ENCODE measurements at places on chromosomes 2 and 18.

DNA sequence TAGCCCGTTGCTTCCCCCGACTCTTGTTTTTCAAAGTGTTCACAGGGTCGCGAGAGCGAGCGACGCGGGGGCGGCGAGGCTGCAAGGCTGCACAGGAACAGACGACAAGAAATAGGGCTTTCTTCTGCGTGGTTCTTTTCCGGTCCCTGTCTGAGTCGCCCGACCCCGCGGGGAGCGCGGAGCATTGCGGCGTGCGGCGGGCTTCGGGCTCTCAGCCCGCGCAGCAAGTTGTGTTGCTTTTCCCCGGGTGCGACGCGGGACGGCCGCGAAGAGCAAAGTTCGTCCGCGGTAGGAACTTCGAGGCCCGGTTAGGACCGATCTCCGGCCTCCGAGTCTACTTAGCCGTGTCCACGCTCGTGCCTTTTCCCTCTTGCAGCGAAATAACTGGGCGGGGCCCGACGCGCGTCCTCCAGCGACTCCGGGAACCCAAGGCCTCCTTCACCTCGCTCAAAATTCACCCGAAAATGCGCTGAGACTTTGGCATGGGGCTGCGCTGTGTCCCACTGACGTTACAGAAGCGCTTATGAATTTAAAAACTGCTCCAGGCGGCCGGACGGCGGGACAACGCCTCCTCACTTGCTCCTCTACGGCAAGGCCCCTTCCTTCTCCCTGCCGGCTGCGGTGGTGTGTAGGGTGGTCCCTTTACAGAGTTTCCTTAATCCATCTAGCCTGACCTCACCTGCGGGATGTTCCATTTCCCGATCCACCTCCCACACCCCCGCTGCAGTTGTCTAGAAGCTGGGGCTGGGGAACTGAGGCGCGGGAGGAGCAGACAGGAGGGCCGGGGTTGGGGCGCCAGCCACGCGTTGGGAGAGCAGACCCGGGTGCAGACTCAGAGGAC is 1.5 kb upstream of the BCL2L11 start:
- DNase-seq, result peak; percentile 9

DNA sequence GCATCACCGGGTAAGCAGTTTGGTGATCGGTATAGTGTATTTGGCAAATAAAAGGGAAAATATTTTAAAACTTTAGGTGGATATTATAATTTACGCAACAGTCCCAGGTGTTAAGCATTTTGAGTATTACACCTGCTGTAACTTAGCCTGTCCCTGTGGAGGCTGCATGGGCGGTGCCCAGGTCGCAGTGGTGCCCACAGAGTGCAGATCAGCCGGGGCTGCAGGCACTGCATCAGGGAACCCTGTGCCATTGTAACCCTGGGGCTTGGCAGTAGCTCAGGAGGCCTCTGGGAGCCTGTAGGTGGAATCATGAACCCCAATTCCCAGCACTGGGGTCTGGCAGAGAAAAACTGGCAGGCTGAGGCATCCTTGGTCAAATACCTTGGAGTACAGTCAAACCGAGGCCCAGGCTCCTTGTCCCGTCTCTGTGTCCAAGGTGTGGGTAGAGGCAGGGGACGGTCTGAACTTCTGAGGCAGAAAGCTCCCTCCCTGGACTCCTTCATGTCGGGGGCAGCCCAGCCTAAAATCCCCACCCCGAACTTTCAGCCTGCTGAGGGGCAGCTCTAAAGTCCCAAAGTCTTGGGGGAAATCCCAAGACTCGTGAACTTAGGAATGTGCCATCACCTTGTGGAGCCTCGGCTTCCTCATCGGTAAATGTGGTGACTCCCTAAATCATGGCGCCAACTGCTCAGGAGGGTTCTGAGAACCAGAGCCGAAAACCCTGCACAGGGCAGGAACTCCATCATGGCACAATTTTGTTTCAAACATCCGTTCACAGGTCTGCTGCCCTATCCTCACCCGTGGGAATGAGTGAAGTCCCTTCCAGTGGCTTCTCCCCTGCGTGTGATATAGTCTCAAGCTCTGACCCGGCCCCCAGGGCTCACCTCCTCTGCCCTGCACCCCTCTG is 85.7 kb downstream of the INHBB start:
- DNase-seq, result no peak

DNA sequence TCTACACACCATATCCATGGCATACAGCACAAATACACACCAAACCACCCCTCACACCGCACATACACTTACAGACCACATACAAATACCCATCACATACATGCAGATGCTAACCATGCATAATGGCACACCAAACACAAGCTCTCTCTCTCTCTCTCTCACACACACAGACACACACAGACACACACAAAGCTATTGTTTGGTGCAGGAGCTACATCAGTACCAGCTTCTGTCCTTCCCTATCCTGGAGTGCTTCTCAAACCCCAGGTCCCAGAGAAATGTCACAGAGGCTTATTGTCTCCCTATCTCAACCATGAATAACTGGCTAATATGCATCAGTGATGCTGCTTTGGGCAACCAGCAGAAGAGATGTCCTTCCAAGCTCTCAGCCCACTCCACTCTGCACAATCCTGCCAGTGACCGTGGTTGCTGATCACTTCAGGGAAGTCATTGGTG is 36.5 kb upstream of the ST3GAL5 start:
- no peak for DNase-seq

GRCh38 chr18:56986829-56987228 is 160.1 kb upstream of the BOD1L2 start:
- no peak for DNase-seq

- no peak for DNase-seq
Measured at GRCh38 chr2:200148366-200148765, 158.1 kb upstream of the SPATS2L start.

DNA sequence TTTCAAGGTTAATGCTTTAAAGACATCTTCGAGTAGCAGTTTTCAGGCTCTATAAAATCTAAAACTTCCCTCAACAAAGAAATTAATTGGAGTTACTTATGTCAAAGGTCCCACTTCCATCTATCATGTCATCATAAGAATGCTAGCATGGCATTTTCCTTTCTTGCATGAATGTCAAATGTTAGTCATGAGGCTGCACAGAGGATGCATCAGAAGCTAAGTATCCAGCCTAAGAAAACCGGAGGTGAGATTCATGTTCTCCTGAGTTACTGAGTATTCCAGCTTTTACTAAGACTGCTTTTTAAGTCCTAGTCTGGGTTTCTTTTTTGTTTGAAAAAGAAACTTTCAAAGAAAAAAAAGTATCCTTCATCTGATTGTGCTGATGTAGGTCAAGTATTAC is 130.6 kb upstream of the CDH19 start:
- no peak for DNase-seq

DNA sequence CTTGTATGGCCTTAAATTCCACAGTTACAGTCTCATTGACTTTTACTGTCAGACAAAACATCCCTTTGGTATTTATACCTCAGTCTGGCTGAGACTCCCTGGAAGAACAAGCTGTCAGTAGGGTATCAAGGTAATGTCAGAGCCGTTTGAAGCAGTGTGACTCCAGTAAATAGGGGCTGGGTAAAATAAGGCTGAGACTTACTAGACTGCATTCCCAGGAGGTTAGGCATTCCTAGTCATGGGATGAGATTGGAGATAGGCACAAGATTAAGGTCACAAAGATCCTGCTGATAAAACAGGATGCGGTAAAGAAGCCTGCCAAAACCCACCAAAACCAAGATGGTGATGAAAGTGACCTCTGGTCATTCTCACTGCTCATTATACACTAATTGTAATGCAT is 219.5 kb upstream of the SKOR2 start:
- DNase-seq, result no peak

- no peak for DNase-seq
Measured at GRCh38 chr18:62338446-62339105, 13.5 kb downstream of the TNFRSF11A start.

GRCh38 chr2:177501186-177501585 is 108.6 kb downstream of the AGPS start:
- no peak for DNase-seq

DNA sequence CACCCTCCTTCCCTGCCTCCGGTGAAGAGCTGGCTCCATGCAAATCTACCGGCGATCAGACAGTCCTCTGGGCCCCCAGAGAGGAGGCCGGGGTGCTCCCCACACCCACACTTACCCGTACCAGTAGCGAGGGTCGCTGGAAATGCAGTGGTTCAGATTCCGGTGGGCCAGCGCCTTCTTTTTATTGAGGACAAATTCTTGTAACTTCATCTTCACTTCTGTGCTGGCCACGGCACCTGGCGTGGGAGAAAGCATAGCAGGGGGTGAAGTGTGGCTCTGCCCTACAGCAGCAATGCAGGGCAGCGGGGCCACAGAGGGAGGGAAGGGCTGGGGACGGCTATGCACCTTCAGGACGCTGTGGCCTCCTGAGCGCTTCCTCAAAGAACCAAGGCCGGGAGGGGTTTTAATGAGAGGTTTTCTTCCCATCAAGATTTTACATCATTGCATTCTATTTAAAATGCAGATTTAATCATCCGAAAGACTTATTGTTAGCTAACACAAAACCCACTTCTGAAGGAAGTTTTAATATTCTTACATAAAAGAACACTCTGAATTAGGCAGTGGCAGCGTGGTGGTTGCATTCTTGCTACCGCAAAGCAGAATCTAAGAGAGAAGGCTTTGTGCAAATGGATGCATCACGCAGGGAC is 237.0 kb downstream of the HDAC4 start:
- no peak for DNase-seq

DNA sequence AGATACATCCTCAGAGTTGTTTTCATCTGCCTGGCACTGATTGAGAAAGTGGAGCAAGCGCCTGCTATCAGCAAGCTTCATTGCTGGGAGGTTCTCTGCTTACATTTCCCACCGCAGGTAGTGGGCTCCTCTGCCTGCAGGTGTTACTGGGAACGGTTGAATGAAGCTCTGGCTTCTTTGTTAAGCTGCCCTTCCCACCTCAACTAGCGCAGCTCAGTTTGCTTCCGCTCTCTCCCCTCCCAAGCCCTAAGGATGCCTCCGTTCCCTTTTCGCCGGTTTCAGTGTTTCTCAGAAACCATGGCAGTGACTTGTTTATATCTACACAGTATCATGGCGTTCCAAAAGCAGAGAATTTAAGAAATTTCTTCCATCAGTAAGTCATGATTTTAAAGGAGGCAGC is 72.2 kb upstream of the B3GNT7 start:
- no peak for DNase-seq

DNA sequence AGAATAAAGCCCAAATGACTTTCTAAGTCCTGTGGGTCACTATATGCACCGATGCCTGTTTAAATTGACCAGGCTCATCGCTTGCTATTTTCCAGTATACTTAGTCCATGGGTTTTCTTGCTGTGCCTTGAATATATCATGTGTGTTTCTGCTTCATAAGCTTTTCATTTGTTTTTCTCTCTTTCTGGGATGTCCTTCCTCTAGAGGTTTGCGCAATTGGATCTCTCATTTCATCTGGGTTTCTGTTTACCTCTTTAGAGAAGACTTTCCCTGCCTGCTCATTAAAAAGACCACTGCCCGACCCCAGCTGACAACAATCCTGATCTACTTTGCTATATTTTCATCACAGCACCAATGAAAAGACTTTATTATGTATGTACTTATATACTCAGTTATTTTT is 150.9 kb upstream of the CYRIA start:
- DNase-seq, result no peak

DNA sequence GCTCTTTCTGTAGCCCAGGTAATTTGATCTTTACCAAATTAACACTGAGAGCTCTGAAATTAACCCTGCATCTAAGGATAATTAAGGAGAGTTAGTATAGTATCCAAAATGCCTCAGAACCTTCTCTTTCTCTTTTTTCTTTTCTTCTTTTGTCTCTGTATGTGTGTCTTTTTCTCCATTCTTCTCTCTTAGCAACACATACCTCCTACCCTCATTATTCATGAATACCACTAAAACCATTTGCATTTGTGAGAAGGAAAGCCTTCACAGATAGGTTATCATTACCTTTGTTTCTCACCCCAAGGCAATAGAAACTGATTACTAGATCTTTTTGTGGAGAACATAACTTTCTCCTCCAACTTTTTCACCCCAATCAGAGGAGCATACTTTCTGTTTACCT is 376.5 kb upstream of the NXPH2 start:
- no peak for DNase-seq

DNA sequence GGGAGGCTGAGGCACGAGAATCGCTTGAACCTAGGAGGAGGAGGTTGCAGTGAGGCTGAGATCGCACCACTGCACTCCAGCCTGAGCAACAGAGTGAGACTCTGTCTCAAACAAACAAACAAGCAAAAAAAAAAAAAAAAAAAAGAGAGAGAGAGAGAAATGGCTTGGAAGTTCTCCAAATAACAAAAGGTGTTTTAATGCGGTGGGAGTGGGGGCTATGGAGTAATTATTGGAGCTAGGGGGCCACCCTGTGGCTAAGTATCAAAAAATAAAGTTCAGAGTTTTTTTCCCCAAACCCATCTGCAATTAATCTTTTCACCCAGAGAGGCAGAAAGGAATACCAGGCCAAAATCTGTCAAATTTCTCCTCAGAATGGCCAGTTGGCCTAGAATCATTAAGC is 23.0 kb upstream of the CEP68 start:
- DNase-seq, result no peak

DNA sequence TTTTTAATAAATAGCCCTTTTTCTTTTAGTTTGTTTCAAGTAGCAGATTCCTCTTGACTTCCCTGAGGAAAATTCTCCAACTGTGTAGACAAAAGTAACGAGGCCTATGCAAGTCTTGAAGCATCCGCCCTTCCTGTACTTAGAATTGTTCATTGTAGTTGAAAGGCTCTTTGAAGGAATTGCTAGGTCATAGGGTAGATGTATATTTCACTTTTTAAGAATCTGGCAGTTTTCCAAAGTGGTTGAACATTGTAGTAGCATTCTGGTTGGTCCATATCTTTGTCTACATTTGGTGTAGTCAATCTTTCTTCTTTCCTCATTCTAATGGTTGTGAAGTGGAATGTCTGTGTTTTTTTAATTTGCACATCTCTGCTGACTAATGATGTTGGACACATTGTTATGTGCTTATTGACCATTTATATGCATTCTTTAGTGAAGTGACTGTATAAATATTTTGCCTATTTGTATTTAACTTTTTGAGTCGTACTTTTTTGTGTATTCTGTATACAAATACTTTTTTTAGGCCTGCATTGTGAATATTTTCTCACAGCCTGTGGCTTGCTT is 5.6 kb upstream of the SERPINB11 start:
- DNase-seq, result no peak

DNA sequence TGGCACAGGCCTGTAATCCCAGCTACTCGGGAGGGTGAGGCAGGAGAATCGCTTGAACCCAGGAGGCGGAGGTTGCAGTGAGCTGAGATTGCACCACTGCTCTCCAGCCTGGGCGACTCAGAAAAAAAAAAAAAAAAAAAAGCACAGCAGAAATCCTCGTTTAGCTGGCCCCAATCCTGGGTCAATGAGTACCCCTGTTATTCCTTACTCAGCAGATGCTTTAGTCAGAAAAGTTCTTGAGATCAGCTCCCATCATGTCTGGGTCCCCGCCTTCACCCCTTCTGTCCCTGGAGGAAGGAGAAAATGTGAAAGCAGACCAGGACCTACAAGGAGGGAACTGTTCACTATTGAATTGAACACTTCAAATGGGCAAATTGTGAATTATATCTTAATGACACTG is 16.4 kb upstream of the KCNG3 start:
- no peak for DNase-seq

DNA sequence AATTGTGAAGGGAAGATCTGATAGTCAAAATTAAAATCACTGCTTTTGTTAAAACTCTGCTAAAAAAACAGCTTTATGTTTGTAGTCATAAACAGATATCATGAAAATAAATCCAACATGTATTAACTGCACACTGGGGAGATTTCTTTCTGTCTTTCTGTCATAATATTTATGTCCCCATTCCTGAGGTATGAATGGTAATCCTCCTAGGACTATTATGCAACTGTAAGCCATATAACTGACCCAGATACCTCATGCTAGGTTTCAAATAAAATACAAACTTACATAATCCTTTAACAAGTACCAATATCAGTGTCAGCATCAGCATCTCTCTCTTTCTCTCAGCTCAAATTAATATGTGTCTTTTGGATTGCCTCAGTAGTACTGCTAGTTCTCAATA is 18.2 kb downstream of the IFIH1 start:
- DNase-seq, result no peak
